ENCODE measurements at places on chromosomes 2 and 18. TPM values are rescaled to one million over a fixed set of nuclear protein-coding genes. Genes with fewer than 3 reads are reported as not detected.

Gene SLC8A1
- polyA plus RNA-seq, result 16.0 TPM

Gene TNFRSF11A
- 0.45 TPM for polyA plus RNA-seq

Gene VIT
- polyA plus RNA-seq, result 0.62 TPM

Gene MTERF4
- 38.9 TPM for polyA plus RNA-seq

Gene DES
- polyA plus RNA-seq, result 3.8 TPM

Gene RNF144A
- polyA plus RNA-seq, result 0.40 TPM

Gene ALPP
- not detected for polyA plus RNA-seq

Gene FBXO36
- polyA plus RNA-seq, result 5.0 TPM

Gene BOLL
- polyA plus RNA-seq, result not detected

Gene STARD6
- polyA plus RNA-seq, result 0.42 TPM

Gene EML6
- polyA plus RNA-seq, result 0.34 TPM

Gene PER2
- 2.6 TPM for polyA plus RNA-seq

Gene PLB1
- 0.75 TPM for polyA plus RNA-seq

Gene PCARE
- polyA plus RNA-seq, result not detected

Gene PSMA8
- polyA plus RNA-seq, result not detected

Gene POTEI
- polyA plus RNA-seq, result not detected

Gene GPR75
- 1.4 TPM for polyA plus RNA-seq

Gene CAPN13
- not detected for polyA plus RNA-seq

Gene MARCHF7
- 65.6 TPM for polyA plus RNA-seq

Gene RAMP1
- polyA plus RNA-seq, result 3.2 TPM

Gene RAX
- not detected for polyA plus RNA-seq

Gene SLC19A3
- 0.16 TPM for polyA plus RNA-seq

Gene CFC1
- not detected for polyA plus RNA-seq

Gene VAPA
- polyA plus RNA-seq, result 420 TPM

Gene PTPRN
- 0.28 TPM for polyA plus RNA-seq

Gene FAM228A
- polyA plus RNA-seq, result 4.3 TPM

Gene GALNT14
- polyA plus RNA-seq, result 0.15 TPM

Gene PLA2R1
- polyA plus RNA-seq, result 2.5 TPM

Gene EPHA4
- polyA plus RNA-seq, result 16.4 TPM

Gene CCDC178
- not detected for polyA plus RNA-seq

Gene LHCGR
- polyA plus RNA-seq, result 0.12 TPM

Gene TDRD15
- polyA plus RNA-seq, result not detected

Gene GKN1
- polyA plus RNA-seq, result not detected

Gene MAPRE3
- polyA plus RNA-seq, result 21.0 TPM

Gene DTNA
- polyA plus RNA-seq, result 49.8 TPM

Gene NEB
- polyA plus RNA-seq, result 0.26 TPM

Gene DYSF
- polyA plus RNA-seq, result 0.67 TPM

Gene FSIP2
- under 0.01 TPM for polyA plus RNA-seq

Gene GPR155
- 2.3 TPM for polyA plus RNA-seq

Gene FASTKD1
- 11.5 TPM for polyA plus RNA-seq

Gene THSD7B
- not detected for polyA plus RNA-seq

Gene CCNT2
- 10.8 TPM for polyA plus RNA-seq

Data from fibroblast of lung (primary cell).